ENCODE measurements at places on chromosomes 12 and 14. TPM values are rescaled to one million over a fixed set of nuclear protein-coding genes. Genes with fewer than 3 reads are reported as not detected.
A peak's percentile ranks its signal among the peaks of the same experiment; 100 is the strongest.

DNA sequence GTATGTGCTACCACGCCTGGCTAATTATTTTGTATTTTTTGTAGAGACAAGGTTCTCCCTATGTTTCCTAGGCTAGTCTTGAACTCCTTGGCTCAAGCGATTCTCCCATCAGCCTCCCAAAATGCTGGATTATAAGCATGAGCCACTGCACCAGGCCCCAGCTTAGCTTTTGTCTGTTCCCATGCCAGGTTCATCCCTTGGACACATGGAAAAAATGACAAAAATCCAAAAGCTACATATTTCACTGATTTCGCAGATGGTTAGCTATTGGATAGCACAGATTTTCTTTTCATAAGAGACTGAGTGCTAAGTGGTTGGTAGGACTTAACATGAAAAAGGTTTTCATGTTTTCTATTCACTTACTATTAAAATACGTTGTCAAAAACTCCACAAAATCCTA is 286.6 kb upstream of the KITLG start:
- DNase-seq, result no peak

AGAP2 gene
- 0.60 TPM for total RNA-seq

DNA sequence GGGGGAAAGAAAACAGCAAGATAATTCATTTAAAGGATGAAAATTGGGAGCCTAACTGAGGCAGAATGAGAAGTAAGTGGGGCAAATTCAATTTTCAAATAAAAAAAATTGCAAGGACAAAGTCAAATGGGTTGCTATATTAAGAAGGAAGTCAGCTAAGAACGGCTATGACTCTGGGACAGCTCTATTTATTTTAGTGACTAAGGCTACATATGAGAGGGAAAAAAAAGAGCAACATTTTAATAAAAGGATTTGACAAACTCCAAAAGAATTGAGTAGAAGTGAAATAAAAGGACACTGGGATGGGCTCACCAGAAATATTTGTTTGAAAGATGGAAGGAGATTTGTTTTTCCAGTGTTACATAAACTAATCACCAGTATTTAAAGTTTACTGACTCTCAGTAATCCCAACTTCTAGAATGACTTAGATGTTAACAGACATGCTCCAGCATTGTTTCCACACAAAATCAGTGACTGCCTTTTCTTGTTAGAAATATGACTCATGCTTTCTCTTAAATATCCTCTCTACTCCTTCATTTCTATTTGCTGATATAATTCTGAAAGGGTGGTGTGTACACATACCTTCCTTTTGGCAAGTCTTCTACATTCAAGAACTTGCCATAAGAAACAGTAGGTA is 198.5 kb downstream of the SLC25A21 start:
- DNase-seq, result peak; percentile 25

AQP6 gene
- not detected for total RNA-seq

- no peak for DNase-seq
These were observed 179.5 kb upstream of the PARP11 start for GRCh38 chr12:4052691-4053090.

DNA sequence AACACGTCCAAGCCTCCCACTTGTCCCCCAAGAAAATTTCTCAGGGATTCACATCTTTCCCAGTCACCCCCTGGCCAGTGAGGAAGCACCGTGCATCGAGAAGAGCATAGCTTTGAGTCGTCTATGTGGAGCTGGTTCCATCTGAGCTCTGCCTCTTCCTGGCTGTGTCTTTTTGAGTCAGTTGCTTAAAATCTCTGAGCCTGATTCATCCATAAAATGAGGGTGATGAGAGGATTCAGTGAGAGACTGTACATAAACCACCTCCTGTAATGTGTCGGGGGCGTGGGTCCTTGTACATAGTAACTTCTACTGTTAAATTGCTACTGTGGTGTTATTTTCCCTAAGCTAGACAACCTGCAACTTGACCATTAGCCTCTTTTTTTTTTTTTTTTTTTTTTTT is 13.8 kb downstream of the CD9 start:
- no peak for DNase-seq

GRCh38 chr14:68753690-68754089 is 39.2 kb downstream of the ZFP36L1 start:
- no peak for DNase-seq

- no peak for DNase-seq
These were observed 4.1 kb upstream of the KIF26A start for GRCh38 chr14:104134061-104134965.

P2RX2 gene
- total RNA-seq, result not detected

- DNase-seq, result no peak
These were observed 17.7 kb downstream of the SYNE3 start for GRCh38 chr14:95498622-95499353.

NINJ2 gene
- total RNA-seq, result 2.6 TPM

DNA sequence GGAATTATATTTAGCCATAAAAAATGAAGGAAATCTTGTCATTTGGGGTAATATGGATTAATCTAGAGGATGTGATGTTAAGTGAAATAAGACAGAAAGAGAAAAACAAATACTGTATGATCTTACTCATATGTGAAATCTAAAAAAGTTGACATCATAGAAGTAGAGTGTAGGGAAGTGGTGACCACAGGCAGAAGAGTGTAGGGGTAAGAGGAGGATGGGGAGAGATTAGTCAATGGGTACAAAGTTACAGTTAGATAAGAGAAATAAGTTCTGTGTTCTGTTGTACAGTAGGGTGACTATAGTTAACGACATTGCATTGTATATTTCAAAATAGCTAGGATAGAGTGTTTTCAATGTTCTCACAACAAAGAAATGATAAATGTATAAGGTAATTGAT is 87.0 kb downstream of the TSHR start:
- DNase-seq, result no peak

DNA sequence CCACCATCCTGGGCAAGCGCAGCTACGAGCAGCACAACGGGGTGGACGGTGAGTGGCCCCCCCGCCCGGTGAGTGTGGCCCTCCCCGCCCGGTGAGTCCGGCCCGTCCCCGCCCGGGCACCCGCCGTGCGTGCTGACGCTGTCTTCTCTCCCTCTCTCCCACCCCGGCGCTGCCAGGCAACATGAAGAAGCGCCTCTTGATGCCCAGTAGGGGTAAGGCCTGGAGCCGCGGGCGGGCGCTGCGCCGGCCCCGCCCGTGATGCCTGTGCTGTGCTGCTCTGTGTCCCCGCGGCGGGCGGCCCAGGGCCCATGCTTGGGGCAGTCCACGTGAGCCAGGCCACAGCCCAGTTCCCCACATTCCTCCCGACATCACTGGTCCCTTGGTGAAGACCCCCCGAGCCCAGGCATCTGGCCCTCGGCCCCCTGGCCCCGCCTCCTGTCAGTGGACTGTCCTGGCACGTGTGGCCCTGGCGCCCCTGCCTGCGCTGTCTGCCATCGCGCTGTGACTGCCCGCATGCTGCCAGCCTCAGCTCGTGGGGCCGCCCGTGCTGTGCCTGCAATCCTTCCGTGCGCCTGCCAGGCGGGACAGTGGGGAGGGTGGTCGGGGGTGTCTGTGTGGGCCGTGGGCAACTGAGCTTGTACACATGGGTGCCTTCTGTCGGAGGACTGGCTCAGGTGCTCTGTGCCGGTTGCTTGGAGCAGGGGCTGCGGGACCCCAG is 7.9 kb upstream of the CRIP2 start:
- DNase-seq, result no peak

GRCh38 chr12:58888131-58888783 is 32.0 kb downstream of the LRIG3 start:
- no peak for DNase-seq

GRCh38 chr12:21725731-21726130 is 48.8 kb downstream of the KCNJ8 start:
- DNase-seq, result no peak

DNA sequence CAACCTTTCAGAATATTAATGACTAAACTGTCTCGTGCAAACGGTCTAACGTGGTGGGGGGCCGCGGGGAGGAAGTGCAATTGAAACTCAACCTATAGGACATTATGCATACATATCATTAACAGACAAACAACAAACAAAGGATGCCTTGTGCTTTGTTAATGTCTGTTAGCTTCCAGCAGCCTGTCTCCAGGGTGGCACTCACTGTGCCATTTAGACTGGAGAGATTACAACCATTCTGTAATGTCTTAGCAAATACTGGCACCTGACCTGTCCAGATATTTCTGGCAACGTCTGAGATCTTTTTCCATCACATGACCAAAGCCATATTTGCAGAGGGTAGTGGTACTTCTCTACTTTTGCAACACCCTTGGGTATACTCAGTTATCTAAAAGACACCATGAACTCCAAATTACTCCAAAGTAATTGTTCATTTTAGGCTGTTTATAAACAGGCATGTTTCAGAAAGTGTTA is 11.6 kb downstream of the BHLHE41 start:
- DNase-seq, result no peak

GRCh38 chr14:90341784-90342183 is 10.0 kb upstream of the NRDE2 start:
- DNase-seq, result no peak

CLEC2D gene
- 2.2 TPM for total RNA-seq

LRRC43 gene
- total RNA-seq, result not detected

DLGAP5 gene
- total RNA-seq, result 56.0 TPM

FAM181A gene
- total RNA-seq, result not detected

DNA sequence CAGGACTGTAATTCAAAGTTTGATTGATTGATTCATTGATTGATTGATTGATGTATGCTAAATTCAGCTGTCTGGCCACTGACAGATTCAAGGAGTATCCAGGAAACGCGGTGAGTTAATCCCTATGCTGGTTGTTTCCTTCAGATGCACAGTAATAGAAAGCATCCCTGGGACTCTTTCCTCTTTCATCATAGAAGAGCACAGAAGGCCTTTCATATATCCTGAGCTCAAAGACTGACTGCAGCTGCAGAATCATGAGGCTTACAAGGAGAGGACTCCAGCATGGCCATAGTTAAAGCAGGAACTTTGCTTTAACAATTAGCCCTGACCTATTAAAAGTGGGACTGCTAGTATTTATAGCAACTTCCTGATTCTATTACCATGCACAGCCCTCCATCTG is 187.7 kb upstream of the TMTC1 start:
- no peak for DNase-seq

NKX2-1 gene
- total RNA-seq, result 0.11 TPM

BMAL2 gene
- 0.60 TPM for total RNA-seq

- no peak for DNase-seq
These were observed 21.8 kb downstream of the PLXNC1 start for GRCh38 chr12:94169966-94170689.

YEATS4 gene
- 39.2 TPM for total RNA-seq

- DNase-seq, result no peak
These were observed 66.8 kb downstream of the HSD17B6 start for GRCh38 chr12:56829908-56830307.

DNA sequence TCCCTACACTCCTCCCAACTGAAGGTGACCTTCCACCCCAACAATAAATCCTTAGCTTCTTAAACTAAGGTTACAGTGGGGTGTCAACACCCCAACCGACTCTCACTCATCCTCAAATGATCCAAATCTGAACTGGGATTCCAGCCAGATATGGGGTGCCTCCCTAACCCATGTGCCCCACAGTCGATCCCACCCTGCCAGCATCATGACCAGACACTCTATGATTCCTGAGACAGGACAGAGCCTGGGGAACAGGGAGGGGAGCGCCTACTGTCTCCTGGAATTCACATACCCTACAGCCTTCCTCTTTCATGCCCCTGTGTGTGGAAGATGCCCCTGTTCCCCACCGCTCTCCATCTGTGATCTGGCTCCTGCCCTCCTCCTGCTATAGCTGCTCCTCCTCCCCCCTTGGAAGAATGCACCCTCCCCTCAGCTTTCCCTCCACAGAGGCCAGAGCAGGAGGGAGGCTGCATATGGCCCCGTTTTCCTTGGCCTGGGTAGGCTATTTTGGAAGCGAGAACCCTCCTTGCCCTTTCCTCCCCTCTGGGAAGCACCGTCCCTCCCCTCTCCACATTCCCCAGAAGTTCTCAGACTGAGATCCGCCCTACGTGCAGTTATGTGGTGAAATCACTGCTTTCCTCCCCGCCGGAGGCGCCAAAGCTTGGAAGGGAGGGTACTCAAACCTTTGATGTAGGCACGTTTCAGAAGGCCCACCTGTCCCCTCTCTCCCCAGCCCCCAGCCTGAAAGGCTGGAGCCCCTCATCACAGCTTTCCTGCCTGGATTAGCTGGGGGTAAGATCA is 48.0 kb downstream of the SMUG1 start:
- DNase-seq, result no peak

- no peak for DNase-seq
These were observed 151.2 kb downstream of the AKAP6 start for GRCh38 chr14:32480337-32480736.

GRCh38 chr12:76489737-76490136 is 69.8 kb downstream of the OSBPL8 start:
- DNase-seq, result no peak

DNA sequence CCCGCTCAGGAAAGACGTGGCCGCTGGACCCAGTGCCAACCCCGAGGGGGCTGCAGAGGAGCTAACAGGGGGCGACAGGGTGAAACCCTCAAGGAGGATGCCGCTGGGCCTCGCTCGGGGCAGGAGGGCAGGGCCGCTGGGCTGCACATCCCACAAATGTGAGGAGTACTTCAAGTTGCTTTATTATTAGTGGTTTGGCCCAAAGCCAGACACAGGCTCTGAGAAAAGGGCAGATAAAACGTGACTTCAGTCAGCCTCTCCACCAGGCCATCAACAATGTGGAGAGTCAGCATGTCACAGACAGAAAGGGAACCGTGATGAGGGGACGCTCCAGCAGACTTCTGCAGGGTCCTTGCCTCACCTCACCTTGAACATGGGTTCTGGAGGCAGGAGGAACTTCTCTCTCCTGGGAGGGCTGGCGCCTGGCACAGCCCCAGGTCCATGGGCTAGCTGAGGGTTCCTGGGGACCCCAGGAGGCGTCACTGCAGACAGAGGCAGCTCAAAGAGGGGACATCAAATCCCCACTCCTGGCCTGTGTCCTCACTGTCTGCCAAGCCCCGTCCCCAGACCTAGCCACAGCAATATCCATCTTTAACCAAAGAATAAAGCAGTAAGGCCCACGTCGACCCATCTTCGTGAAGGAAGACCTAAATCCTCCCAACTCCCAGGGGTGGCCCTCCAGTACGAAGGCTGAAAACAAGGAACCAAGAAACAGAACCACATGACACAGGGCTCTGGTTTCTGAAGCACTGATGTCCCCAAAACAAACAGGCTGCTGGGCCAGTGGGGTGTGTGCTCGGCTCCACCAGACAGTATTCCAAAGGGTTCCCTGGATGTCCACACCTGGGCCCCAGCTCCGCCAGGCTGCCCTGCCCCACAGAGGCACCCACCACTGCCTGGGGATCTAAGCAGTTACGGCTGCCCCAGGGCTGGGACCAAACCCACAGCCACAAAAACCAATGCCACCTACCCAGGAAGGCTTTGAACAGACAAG is 35.1 kb downstream of the CCDC85C start:
- DNase-seq, result peak; percentile 19

DNA sequence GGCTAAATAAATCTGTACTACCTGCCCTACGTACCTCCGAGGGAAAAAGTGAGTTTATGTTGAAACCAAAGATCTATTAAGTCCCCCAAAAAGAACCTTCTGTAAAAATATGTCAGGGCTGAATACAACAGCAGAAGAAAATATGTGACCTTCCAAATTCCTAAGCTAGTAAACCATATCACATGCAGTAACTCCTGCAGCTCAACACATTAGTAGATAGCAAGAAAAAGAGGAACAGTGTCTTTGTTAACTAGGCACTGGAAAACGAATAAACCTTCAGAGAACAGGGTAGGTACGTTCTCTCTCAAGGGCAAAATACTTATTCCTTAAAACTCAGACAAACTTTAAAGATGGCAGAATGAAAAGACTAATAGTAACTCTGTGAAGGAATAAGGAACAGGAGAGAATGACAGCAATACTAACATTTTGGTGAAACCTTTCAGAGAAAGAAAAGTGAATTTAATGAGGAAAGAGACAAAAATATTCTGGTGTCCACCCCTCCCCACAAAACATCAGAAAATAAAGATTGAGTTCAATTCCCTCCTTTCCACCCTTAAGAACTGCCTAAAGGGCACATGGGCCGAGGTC is 18.0 kb downstream of the CBX5 start:
- no peak for DNase-seq

- DNase-seq, result no peak
These were observed 35.2 kb downstream of the CDC42BPB start for GRCh38 chr14:103022002-103022684.

Measured in K562 (cell line).